CD4-positive, alpha-beta T cell treated with Interleukin-10 for 1 hour (primary cell): ENCODE measurements at places on chromosomes 13 and 19.

DNA sequence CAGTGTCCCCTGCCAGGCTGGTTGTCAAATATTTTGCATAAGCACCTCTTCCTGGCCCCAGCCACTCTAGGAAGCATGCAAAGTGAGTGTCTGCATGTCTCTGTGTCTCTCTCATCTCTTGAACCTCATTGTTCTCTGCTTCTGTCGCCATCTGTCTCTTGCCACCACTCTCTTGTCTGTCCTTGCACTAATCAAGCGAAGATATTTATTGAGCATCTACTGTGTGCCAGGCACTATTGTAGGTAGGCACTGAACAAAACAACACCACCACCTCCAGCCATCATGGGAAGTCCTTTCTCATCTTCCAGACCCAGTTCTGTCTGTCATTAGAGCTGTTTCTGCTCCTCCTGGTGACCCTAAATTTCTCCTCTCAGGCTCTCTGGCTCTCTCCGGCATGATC is 52.0 kb upstream of the SHKBP1 start:
- no peak for DNase-seq

DNA sequence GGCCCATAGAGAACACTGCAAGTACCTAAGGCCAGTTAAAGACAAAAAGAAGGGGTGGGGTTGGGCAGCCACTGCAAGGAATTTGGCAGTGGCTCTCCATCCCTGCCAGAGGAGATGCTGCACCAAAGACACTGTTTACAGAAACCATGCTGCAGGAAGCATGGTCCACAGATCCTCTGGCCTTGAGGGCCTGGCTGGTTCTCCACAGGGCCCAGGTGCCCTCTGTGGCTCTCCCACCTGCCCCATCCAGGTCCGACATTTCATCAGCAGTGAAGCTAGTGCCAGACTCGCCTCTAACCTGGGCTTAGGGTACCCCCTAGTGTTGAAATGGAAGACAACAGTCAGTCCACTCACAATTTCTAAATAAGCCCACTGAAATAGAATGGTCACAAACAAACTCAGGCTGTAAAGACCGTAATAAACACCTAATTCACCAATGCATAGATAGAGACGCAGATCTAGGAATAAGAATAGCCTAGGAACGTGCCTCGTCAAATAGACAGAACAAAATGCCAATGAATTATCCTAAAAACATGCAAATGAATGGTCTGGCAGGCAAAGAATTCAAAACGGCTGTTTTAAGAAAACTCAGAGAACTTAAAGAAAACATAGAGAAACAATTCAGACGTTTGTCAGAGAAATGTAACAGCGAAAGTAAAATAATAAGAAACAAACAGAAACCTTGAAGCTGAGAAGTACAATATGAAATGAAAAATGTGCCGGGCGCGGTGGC is 23.3 kb downstream of the LYPD4 start:
- DNase-seq: peak; percentile 70

GRCh38 chr19:49985871-49986270 is 24.9 kb upstream of the SIGLEC11 start:
- no peak for DNase-seq

DNA sequence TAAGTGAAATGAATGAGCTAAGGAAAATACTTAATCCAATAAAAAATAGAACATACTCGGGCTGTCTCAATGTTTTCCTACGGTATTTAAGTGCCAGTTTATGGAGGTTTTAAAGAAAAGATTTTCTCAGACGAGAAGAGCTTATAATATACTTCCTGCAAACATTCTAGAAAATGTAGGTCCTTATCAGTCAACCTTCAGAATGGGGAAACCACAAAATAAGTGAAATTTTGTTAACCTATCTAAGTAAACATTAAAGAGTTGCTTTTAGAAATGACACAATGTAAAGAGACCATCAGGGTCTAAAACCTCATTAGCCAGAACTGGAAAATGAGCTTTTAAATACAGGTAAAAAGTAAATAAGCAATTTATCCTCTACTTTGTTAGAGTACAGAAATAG is 12.1 kb downstream of the MIR17HG start:
- DNase-seq: no peak

GRCh38 chr19:12802267-12803106 is 618 bp downstream of the THSD8 start:
- no peak for DNase-seq

GRCh38 chr19:58060231-58060630 is 1.1 kb downstream of the ZNF135 start:
- no peak for DNase-seq
